SHP77 treated with DMSO at 0.1 percent for 48 hours (cell line): ENCODE measurements at places on chromosomes 2 and 18.

DNA sequence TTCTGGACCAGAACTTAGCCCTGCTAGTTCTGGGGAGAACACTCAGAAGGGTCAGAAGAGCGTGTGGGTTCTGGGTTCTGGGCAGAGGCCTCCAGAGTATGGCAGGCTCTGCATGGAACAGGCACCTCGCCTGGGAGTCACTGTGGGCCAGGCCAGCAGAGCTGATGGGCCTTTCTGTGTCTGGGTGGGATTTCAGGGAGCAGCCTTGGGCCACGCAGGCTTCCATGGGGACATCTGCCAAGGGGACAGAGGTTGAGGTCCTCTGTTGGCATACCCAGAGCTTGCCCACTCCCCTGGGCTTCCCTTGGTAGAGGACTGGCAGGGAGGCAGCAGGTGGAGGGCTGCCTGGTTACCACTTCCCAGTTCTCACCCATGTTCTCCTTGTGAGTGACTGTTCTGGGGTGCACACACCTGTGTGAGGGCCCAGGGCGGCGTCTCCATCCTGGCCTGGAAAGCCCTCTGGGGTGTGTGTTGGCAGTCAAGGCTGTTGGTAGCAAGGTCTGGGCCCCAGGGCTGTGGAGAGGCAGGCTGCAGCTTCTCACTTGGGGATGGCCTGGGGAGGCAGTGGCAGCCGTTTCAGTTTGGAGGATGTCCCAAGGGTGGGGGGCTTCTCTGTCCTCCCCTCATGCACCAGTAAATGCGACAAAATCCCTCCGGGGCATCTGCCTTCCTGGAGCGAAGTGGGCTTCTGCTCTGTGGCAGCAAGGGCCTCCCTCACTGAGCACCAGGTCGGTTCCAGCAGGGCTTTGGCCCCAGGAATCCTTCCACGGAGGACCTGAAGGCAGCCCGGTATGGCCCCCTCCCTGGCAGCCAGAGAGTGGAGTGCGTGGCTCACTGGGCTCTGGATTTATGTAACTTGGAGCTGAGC, 74.6 kb upstream of the HDAC4 start:
- no peak for DNase-seq

DNA sequence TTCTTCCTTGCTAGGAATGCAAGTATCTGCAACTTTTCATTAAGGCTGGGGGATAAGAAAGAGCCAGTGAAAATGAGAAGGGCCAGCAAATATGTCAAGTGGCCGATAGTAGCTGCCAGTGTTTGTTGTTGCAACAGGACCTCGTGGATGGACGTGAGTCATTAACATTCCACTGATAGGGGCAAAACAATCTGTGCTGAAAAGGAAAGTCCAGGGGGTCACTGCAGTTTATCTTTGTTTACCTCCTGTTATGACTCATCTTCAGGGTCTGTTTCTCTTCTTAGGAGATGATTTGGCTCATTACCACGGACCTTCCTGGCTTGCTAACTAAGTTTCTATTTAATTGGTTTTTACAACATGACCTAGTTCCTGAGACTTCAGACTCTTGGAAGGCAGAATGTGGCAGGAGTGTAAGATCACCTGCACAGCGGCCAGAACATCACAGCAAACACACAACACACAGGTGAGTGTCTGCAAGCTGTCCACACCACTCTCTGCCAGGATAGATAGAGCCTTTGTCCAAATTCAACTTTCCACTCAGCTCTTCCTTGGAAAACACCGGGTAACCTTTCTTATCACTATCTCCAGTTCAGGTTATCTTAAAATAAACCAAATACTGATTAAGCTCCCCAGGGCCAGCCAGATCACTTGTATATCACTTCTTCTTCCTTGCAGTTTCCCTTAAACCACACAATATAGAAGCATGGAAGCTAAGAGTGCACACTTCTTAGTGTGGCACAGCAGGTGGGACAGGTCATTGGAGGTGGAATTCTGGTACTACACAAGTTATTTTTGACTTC, 157.5 kb upstream of the LMAN1 start:
- DNase-seq, result no peak

DNA sequence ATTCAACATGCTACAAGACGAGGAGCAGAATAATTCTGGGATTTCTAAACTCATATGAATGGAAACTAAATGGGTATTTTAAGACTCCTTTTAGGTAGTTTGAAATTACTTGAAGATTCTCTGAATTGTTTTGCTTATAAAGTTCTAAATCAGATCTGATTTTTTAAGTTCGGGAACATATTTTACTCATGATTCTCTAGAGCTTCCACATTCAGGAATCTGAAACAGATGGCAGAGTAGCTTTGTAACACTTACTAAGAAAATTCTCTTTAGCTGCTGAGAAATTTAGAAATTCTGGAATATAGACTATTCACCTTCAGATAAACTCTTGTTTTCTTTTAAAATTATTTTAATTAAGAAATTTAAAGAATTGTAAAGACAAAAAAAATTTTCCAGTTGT, 13.7 kb downstream of the RBBP8 start:
- DNase-seq, result no peak

- DNase-seq, result no peak
Measured at GRCh38 chr2:10057231-10058107, 14.1 kb downstream of the KLF11 start.

DNA sequence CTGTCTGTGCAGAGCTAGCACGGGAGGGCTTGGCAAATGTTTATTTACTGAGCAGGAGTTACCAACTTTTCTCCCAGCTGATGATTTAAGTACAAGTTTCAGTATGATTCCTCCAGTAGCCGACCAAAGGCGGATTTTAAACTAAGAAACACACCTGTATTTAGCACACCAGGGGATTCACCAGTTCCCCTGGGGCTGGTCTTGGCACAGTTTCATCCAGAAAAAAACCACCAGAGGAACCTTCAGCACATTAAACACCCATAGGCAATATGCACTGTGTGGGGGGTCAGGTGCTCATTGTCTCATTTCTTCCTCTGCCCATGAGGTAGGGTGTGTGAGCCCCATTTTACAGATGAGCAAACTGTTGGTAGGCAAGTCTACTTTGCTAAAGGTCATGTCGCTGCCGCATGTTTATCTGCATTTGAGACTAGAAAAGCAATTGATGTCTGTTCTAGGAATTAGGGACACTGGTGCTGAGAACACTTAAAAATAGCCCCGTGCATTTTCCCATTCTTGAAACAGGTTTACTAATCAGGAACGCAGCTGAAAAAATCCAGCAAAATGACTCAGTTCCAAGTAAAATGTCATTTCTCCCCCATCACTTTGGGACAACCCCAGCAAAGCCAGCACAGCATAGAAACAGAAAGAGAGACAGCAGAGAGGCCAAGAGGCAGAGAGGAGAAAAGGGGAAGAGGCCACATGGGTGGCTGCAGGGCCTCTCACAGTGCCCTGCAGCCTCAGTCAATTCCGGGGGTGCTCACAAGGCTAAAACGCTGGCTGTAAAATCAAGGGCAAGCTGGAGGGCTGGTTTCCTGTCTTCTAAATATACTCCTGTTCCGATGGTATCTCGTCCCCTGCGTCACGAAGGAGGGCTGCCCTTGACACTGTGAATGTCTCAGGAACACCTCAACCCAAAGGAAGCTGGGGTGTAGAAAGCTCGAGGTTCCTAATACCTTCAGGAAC, 166.8 kb upstream of the ID2 start:
- no peak for DNase-seq

DNA sequence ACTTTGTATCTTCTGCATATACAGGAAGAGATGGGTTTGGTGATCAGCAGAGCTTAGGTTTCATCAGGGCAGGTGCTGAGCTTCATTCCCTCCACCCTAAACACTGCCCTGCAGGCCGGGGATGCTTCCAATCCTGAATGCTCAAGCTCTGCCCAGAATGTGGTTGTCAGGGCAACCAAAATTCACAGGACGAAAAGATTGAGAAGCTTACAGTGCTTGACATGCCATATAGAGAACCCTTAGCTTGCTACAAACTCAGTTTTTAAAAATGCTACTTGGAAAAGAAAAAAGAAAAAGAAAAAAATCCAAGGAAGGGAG, 65.6 kb downstream of the SH3RF3 start:
- no peak for DNase-seq

DNA sequence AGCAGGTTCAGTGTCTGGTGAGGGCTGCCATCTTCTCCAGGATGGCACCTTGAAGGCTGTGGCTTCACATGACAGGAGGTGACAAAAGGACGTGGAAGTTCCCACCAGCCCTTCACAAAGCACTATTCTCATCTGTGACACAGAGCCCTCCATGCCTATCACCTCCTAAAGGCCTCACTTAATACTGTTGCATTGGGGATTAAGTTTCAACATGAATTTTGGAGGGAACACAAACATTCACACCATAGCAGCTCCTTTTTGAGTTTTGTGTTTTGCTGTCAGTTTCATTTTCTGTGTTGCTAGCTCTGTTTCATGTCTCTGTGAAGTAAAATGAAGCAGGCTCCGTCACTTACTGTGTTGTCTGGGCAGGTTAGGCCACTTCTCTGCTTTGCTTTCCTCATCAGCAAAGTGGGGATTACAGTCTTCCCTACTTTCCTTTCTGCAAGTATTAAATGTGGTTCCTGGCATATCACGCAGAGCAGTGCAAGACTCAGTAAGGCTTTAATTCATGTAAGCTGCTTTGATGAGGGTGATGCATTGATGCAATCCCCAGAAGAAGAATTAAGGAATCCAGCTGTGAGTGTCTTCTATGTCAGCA, 31.6 kb downstream of the LIMS1 start:
- DNase-seq, result no peak

GRCh38 chr2:40311026-40311425, 140.9 kb downstream of the SLC8A1 start:
- no peak for DNase-seq

GRCh38 chr2:237405605-237406004, 8.4 kb downstream of the COL6A3 start:
- DNase-seq, result no peak

DNA sequence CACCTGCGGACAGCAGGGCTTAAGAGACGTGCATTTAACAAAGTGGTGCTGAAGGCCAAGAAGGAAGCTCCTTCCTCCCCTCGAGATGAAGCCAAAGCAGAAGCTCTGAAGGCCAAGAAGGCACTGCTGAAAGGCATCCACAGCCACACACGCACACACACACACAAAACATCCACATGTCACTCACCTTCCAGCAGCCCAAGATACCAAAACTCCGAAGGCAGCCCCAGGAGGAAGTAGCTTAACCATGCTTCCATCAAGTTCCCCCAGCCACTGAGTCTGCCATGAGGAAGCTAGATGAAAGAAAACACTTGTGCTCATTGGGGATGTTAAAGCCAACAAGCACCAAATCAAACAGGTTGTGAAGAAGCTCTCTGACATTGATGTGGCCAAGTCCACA, 175.7 kb upstream of the POU3F3 start:
- DNase-seq, result no peak

GRCh38 chr18:63079114-63079513, 240.5 kb downstream of the BCL2 start:
- no peak for DNase-seq

DNA sequence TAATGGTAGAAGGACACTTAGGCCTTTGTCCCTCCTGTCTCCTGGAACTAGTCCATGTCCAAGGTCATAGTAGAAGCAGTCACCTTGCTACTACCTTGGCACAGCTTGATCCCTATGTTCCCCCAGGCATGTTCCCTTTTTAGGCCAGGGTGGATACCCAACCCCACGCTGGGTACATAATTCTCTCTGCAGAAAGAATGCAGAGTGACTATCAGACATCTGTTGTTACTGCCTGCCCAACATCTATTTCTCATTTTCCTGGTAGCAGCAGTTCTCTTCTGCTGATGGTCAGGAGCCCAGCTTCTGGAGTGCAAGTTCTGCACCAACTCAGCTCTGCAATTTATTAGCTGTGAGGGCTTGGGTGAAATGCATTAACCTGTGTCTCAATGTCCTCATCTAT, 4.4 kb upstream of the METTL21A start:
- no peak for DNase-seq
